Esophagus muscularis mucosa (tissue), 4 donors: ENCODE measurements at places on chromosomes 2 and 18. TPM values are rescaled to one million over a fixed set of nuclear protein-coding genes. Genes with fewer than 3 reads are reported as not detected.

- no peaks in the 10 kb centered on the region for H3K27me3 ChIP-seq
- DNase-seq, result no peak
- no peak overlapping the region for H3K27ac ChIP-seq
- H3K4me1 ChIP-seq, result no peaks in the 10 kb centered on the region
- H3K36me3 ChIP-seq, result no peaks in the 10 kb centered on the region
- no peak overlapping the region for H3K4me3 ChIP-seq
Measured at GRCh38 chr2:117557626-117558025, 256.9 kb upstream of the DDX18 start.

GRCh38 chr2:23760736-23761135, 166.2 kb downstream of the ATAD2B start:
- no peaks in the 10 kb centered on the region for H3K27me3 ChIP-seq
- peaks cover 13% of the 10 kb centered on the region for H3K36me3 ChIP-seq
- H3K4me1 ChIP-seq, result peaks cover under 1% of the 10 kb centered on the region
- H3K4me3 ChIP-seq, result no peak overlapping the region
- H3K27ac ChIP-seq, result no peak overlapping the region

Gene TMEM178A
- total RNA-seq, result 2.2 TPM

Gene ADD2
- total RNA-seq, result 3.0 TPM

Gene SCTR
- total RNA-seq, result not detected

- peak overlapping the region; percentile 1 for H3K27ac ChIP-seq
- peaks cover 37% of the 10 kb centered on the region for H3K4me1 ChIP-seq
- H3K36me3 ChIP-seq, result no peaks in the 10 kb centered on the region
- H3K4me3 ChIP-seq, result no peak overlapping the region
- no peaks in the 10 kb centered on the region for H3K27me3 ChIP-seq
Measured at GRCh38 chr2:224042191-224042696, 3.2 kb upstream of the SERPINE2 start.

Gene AMER3
- not detected for total RNA-seq

Gene SERPINB12
- not detected for total RNA-seq

GRCh38 chr18:12236934-12237832, 17.0 kb upstream of the CIDEA start:
- H3K36me3 ChIP-seq, result no peaks in the 10 kb centered on the region
- no peak for DNase-seq
- H3K27me3 ChIP-seq, result no peaks in the 10 kb centered on the region
- H3K27ac ChIP-seq, result no peak overlapping the region

GRCh38 chr18:24763765-24764513, 303.5 kb downstream of the HRH4 start:
- no peak overlapping the region for H3K4me3 ChIP-seq
- H3K27ac ChIP-seq, result no peak overlapping the region
- peaks cover 22% of the 10 kb centered on the region for H3K4me1 ChIP-seq
- no peaks in the 10 kb centered on the region for H3K36me3 ChIP-seq
- DNase-seq, result no peak

Gene RAB6C
- total RNA-seq, result 0.57 TPM

Gene SYT4
- total RNA-seq, result 0.69 TPM

DNA sequence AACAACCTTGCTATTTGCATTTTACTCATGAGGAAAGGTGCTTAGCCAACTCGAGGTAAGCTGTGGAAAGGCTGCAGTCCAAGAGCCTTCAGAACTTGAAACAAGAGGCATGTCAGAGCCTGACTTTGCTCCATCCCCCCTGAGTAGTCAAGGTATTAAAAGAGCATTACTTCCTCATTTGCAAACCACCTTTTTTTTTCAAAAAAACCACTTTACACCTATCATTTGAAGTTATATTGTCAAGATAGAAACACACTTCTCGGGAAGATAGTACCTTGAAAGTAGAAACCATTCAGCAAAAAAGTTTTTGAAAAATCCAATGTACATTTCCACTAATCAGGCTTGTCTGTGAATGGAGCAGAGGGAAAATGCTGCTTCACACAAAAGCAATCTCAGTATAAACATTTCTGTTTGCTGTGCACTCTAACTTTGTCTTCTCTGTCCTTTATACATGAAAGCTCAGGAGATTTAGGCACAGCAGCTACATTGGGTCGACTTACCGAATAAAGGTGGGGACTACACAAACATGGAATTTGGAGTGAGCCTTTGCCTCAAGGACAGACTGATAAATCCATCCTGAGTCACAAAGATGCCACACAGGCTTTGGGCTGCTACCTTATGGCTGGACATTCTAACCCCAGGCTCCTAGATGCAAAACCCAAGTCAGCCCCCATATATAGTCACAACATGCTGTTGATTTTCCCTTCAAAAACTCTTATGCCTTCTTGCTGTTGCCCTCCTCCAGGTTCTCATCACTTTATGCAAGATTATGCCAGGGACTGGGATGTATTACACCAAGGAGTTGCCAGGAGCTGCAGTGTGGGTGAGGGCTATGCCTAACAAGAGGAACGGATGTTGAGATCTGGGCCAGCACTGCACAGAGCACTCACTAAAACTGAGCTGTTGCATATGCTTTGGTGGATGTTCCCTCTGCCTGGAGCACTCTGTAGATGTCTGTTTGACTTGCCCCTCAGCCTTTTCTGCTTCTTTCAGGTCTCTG, 41.4 kb upstream of the EML4 start:
- no peak for DNase-seq
- H3K4me3 ChIP-seq, result no peak overlapping the region
- no peaks in the 10 kb centered on the region for H3K27me3 ChIP-seq
- H3K36me3 ChIP-seq, result no peaks in the 10 kb centered on the region
